Daoy (cell line): ENCODE measurements at places on chromosomes 3 and 15.

DNA sequence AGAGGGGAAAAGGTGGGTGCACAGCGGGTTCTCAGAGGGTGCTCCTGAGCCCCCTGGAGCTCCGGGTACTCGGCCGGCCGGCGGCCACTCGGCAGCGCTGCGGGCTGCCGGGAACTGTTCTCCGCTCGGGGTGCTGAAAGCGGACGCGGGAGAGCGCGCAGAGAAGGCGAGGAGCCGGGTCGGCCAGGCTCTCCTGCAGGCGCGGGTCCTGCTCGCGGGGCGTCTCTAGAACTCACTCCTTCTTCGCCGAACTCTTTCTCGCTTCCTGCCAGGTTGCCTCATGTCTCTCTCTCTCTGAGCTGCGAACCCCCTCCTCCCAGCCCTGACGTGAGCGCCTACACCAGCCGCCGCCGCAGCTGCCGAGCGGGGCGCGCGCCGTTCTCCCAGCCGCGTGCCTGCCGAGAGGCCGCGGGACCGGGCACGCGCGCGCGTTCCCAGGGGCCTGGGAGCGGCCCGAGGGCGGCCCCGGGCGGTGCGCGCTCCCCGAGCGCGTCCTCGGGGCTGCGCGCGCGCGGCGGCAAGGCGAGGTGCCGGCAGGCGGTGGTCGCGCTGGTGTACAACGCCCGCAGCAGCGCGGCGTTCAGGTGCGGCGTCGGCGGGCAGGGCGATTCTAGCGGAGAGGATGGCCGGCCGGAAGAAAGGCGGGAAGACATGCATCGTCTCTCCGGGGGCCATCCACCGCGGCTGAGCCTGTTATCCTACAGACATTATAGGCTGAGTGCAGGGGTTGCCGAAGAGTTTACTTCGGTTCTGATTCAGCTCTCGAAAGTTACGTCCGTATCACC is at the start of gene PEX5L:
PEX5L (minus strand) TSS at position 267 of the 785 bp plus-strand sequence. CDS start 338 bp downstream, outside the sequence.
- peak; percentile 71 for DNase-seq

DNA sequence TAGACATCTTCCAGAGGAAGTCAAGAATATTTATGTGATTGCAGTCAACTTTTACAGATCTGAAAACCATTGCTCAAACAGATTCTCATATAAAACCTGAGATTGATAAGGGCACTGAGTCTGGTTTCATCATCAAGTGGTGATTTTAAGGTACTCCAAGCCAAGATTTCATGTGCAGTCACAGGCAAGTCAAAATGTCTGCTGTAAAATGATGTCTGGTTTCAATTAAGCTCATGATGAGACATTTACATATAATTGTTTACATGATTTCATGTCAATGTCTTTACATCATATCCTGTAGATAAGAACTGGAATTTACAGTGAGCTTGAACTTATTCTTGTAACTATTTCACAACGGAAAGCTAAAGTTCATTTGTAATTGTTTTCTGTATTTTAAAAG is 1215.5 kb downstream of the ROBO2 start:
- no peak for DNase-seq

- DNase-seq = no peak
These were observed 112.5 kb downstream of the CPNE4 start for GRCh38 chr3:131922356-131922755.

GRCh38 chr15:52663536-52664294 is 15.5 kb downstream of the ATOSA start:
- no peak for DNase-seq

- no peak for DNase-seq
These were observed 162.9 kb downstream of the VGLL4 start for GRCh38 chr3:11480663-11481298.

DNA sequence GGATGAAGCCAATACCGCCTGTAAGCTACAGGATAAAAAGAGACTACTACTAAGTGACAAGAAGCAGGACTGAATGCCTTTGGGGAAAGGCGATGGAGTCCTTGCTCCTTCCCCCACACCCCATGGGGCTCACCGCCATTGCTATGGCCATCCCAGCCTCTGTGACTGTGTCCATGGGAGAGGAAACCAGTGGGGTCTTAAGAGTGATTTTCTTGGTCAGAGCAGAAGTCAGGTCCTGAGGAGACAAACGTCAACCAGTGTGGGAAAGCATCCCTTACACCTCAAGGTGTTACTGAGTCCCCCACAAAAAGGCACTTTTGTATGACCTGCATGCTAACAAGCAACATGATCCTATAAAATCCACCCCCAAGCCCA is 913 bp downstream of the IMPDH2 start:
- no peak for DNase-seq

- DNase-seq = no peak
These were observed 443.9 kb downstream of the DIPK2A start for GRCh38 chr3:144415492-144415891.

GRCh38 chr3:39541917-39542329 is 74.4 kb downstream of the MOBP start:
- DNase-seq = no peak

DNA sequence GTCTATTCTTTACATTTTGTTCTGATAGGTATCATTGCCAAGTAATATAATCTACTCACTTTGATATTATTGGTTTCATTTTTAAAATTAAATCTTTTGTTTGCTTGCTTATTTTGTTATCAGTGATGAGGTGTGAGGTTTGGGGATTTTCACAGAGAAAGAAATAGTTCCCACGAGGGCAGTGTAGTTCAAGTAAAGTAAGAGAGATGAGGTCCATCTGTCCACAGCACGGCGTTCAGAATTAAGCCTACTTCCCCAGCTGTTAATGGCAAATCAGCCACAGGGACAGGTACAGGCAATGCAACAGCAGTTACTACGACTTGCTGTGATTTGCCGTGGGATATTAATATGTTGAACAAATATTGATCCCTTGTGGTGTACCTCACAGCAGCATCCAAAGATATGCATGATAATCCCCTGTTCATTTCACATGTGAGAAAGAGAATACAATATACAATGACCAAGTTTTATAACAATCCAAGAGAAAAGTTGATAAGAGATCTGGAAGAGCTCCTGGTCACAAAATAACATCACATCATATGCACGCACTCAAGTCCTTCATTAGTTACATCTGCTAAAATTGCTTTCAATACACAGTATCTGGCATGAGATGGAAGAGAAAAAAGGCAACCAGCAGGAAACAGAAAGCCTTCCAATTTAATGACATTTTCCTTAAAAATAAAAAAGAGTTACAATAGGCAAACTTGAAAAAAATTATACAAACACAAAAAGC is 131.6 kb downstream of the TUSC7 start:
- no peak for DNase-seq

DNA sequence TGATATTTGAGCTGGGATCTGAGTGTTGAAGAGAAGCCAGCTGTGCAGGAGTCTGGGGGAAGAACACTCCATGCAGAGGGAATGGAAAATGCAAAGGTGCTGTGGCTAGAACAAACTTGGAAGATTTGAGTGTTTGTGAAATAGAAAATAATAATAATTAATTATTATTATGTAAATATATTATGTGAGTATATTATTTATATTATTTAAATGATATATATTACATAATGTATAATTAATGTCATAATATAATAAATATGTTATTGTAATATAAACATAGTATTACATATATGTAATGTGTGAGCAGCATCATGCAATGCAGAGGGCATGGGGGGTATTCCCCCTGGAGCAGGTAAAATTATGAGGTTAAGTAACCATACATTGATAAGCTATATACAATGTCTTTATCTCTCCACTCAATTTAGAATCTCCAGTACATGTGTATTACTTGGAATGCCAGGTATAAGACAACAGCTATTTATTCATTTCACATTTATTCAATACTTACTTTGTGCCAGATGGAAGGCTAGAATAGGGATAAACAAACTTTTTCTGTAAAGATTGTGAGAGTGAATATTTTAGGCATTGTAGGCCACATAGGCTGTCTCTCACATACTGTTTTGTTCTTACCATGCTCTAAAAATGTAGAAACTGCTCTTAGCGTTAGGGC is 218.6 kb downstream of the MTHFS start:
- DNase-seq = no peak
